ENCODE measurements at places on chromosomes 12 and 14. TPM values are rescaled to one million over a fixed set of nuclear protein-coding genes. Genes with fewer than 3 reads are reported as not detected.

The TAS2R42 gene
- total RNA-seq, result not detected

DNA sequence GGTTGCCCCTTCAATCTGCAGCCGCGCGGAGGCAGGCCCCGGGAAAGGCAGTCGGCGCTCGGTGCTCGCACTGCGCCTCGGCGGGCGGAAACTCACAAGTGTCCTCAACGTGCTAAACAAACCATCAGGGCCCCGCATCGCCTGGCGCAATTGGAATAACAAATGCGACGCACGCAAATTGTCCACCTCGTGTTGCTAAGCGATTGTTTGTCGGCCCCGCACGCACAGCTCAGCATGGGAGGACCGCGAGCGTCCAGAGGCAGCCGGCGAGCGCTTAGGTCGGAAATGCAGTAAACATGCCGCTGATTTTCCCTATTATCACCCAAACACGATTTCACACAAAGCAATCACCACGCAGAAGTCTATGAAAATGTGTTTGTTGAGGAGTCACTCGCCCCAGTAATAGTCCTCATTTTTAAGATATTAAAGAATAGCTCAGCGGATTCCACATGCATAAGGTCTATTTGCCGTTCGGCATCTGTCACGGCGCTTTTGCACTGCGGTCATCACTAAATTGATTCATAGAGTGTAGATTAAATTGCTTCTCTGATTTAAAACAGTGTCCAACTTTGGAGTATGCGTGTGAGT lies 3.2 kb upstream of the GSC start:
- DNase-seq, result no peak

DNA sequence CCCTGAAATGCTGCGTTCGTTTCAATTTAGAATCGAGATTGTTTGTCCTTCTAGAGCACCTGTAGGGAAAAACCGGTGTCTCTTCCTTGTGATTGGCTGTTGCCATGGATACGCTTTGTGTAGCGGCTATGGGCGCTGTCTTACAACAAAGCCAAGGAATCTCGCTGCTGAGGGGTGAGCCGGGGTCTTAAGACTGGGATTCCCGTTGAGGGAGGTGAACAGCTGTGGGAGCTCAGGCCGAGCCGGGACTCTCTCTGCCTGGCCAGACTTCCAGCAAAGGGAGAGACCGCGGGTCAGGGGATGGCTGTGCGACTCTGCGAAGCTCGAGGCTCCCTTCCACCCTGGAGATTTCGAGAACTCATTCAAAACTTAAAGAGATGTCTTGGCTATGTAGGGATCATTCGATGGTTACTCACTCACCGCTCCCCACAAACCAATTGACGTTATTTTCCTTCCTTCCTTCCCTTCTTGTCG lies at the start of the genes LRRIQ1 and TSPAN19:
LRRIQ1 (plus strand) TSS at position 118 of the 474 bp plus-strand sequence. CDS start 1,826 bp downstream, outside the sequence.
TSPAN19 (minus strand) TSS at position 44 of the 474 bp plus-strand sequence. CDS start 6,331 bp downstream, outside the sequence.
- DNase-seq, result no peak

- DNase-seq, result no peak
These were observed 6.7 kb upstream of the DNAAF2 start for GRCh38 chr14:49641697-49642129.

GRCh38 chr14:52860910-52861309 lies 69.5 kb upstream of the GNPNAT1 start:
- DNase-seq, result no peak

DNA sequence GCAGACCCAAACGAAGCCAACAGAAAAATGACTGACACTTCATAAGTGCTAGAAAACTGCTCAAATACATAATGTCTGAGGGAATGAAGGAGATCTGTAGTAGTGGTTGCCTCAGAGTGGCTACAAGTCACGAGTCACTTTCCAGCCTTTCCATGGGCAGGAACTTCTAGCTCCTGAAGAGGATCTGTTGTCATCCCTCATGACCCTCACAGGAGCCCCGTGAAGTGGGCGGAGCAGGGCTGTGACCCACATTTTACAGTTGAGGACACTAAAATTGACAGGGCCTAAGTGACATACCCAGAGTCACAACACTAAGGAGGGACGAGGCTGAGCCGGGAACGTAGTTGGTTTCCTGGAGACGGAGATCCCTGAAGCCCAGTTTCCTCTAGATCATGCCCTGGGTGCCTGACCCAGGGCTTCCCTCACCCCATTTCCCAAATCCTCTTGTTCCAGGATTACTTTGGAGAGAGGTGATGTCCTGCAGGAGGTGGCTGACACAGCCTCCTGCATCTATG lies 45.8 kb upstream of the P2RX7 start:
- no peak for DNase-seq

All from activated naive CD4-positive, alpha-beta T cell treated with anti-CD3 and anti-CD28 coated beads, Interleukin-2, amount 50 U/mL, for 72 hours (primary cell).